Stimulated activated naive CD4-positive, alpha-beta T cell treated with Interleukin-2 at 50 U/mL for 16 hours (primary cell): ENCODE measurements at places on chromosomes 3 and 15.

- DNase-seq: no peak
Observed at GRCh38 chr15:74228723-74229081, 7.4 kb upstream of the CCDC33 start.

- DNase-seq: no peak
Observed at GRCh38 chr15:85980946-85981345, 98.7 kb upstream of the AGBL1 start.

GRCh38 chr3:185797993-185798830, 26.6 kb downstream of the IGF2BP2 start:
- DNase-seq: no peak

DNA sequence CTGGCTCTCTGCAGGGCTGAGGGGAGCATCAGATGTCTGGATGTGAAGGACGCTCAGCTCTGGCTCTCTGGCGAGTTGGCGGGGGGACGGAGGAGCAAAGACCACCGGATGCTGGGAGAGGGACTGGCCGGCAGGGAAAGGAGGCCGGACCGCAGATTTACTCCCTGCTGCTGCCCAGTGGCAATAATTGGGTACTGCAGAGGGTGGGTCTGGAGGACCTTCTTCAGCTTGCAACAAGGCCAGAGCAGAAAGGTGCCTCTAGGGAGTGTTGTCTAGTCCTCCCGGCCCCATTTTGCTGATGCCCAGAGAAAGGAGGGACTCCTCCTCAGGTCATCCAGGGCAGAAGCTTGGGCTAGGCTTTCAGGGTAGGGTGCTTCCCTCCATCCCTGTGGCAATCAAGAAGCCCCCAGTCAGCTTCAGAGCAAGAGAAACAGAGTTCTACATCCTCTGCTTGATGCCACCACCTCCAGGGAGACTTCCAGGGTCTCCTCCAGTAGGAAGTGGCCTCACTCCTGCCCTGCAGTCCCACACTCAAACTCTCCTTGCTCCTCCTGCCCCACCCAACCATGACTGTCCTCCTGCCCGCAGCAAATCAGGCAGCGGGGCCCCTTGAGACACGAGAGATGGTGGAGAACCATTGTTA, 20.3 kb upstream of the CSPG4 start:
- DNase-seq: peak; percentile 18

DNA sequence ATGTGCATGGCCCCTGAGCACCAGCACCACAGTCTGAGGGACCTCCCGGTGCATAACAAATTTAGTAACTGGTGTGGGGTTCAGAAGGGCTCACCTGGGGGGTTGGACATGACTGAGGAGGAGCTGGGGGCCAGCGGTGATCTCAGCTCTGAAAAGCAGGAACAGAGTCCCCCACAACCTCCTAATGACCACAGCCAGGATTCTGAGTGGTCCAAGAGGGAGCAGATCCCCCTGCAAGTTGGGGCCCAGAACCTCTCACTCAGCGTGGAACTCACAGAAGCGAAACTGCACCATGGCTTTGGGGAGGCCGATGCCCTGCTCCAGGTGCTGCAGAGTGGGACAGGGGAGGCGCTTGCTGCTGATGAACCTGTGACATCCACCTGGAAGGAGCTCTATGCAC, 43.0 kb downstream of the CDAN1 start:
- DNase-seq: no peak

DNA sequence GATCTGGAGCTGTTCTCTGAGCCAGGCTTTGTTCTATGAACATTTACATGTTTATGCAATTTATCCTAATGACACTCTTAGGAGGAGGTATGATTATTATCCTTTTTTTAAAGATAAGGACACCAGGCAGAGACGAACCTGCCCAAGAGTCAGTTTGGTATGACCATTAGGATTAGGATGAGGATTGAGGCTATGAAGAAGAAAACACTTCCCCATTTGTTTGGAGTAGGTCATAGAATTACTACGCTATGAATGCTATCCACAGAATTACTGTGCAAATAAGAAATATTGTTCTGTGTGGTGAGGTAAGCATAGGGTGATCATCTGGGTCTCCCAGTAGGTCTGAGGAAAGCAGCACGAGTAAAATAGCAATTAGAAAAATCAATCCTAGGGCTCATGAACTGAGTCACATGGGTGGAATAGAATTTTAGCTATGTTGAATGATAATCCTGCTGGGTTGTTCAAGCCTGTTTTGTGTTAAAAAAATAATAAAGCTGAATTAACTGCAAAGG, 23.9 kb downstream of the EIF4E3 start:
- no peak for DNase-seq

DNA sequence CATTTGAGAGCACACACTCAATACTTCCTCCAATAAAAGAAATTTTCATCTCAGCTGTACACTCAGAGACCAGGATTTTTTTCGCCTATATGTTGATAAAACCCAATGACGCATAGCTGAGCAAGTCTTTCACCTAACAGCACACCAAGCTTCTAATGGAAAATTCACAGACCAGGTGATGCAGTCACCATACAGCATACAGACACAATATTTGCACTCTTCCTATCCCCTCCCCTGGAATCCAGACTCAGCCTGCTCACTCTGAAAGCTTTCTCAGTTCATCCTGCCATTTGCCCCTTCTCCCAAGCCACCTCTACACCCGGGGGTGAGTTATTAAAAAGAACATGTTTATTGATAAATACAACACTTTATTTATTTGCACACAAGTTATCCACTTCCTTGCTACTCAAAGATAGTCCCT, 1.7 kb downstream of the TBC1D5 start:
- no peak for DNase-seq

GRCh38 chr3:118765636-118766305, 268.9 kb downstream of the IGSF11 start:
- no peak for DNase-seq

GRCh38 chr3:123489400-123490004, 40.6 kb upstream of the ADCY5 start:
- peak; percentile 0 for DNase-seq

DNA sequence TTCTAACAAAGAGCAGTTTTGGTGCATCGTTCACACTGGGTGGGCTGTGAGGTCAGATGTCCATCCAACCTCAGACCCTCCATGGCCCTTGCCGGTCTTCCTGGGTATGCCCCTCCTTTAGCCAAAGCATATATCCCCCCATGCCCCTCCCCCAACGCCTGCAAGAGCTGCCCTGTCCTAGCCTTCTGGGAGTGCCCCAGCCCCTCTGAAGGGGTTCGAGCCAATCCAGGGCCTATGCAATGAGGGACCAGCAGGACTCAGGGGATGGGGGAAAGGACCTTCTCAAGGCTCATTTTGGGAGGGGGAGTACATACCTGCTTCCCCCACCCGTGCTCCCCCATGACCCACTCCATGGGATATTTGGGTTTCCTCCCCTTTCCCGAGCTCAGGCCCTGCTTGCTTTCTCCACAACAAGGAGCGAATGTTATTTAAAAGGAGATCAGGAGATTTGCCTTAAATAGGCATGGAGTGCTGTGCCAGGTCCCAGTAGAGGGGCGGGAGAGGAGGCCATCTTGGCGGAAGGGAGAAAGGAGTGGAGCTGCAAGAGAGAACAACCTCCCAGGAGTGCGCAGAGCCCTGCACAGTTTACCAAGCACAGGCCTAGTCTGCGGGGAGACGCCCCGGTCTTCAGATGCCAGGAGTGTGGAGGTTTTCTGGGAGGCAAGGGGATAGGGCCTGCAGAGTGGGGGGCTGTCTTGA, 18.2 kb downstream of the PIF1 start:
- DNase-seq: no peak

GRCh38 chr3:157543501-157544035, 40.4 kb upstream of the VEPH1 start:
- no peak for DNase-seq

- no peak for DNase-seq
Observed at GRCh38 chr15:59105854-59106253, 908 bp downstream of the CCNB2 start.

DNA sequence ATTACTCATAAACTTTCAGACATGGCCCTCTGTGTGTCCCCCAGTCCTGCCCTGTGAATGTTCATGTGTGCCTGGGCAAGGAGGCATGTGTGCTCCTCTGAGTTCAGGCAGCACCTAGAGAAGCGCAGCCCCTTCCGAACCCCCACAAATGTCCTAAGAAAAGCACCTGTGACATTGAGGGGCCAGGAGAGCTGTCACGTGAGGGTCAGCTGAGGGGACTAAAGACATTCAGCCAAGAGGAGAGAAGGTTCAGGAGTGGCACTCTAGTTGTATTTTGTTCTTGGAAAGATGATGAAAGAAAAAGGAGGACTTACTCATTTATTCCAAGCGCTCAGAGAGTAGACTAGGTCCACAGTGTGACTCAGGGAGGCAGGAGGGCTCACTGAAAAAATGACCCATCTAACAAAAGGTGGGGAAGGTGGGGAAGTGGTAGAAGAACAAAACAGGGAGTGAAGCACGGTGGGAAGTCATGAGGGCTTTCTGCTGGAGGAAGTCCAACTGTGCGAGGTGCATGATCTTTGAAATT, 28.1 kb upstream of the ELP6 start:
- DNase-seq: no peak

- no peak for DNase-seq
Observed at GRCh38 chr3:101902041-101902440, 52.7 kb downstream of the NFKBIZ start.

GRCh38 chr3:172635588-172635987, 75.3 kb downstream of the NCEH1 start:
- DNase-seq: no peak

DNA sequence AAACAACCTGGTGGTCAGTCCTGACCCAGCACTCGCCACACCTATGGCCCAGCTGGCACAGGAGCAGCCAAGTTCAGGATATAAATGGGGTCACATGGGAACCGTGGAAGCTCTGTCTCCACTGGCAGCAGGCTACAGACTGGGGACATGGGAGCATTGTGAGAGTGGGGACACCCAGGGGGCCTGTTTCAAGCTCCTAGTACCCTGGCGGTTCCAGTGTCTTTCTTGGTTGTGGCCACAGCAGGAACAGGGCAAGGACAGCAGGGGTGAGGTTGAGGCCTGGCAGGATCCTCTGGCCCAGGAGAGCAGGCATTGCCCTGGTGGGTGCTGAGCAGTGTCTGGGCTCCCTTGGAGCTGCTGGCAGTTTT, 1.9 kb downstream of the CSK start:
- no peak for DNase-seq
